Fibroblast of mammary gland (primary cell): ENCODE measurements at places on chromosomes 6 and 20.

- peak; percentile 73 for DNase-seq
These were observed 103.6 kb downstream of the JPH2 start for GRCh38 chr20:44083220-44083933.

DNA sequence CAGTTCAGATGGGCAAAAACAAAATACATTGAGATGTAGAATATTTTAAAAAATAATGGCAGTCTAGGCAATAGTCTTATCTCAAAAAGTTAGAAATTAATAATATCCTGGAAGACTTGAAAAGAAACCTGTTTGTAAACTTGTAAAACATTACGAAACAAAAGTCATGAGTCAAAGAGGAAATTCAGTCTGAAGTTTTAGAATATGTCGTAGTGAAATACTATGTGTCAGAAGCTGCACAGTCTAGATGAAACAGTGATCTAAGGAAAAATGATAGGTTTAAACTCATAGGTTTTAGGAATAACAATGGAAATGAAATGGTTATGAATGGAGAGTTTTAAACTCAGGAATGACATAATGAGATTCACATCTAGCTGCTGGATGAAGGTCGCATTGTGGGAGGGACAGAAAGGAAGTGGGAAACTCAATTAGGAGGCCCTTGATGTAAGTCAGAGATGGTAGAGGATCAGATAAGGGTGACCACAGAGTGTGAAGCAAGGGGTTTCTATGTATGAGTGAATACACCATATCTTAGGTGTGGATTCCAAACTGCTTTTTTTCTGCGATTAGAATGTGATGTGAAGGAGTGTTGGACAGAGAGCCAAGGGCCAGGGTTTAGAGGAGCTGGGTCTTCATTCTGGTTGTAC, 2.8 kb downstream of the SNRPB2 start:
- DNase-seq = peak; percentile 7

DNA sequence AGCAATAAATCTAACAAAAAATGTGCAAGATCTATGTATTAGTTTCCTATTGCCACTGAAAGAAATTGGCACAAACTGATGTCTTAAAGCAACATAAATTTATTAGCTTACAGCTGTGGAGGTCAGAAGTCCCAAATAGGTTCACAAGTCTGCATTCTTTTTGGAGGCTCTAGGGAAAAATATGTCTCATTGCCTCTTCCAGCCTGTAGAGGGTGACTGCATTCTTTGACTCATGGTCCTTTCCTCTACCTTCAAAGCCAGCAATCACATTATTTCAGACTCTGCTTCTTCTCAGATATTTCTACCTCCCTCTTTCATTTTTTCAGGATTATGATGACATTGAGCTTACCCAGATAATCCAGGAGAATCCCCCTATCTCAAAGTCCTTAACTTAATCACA, 1531.1 kb downstream of the KHDRBS2 start:
- no peak for DNase-seq

DNA sequence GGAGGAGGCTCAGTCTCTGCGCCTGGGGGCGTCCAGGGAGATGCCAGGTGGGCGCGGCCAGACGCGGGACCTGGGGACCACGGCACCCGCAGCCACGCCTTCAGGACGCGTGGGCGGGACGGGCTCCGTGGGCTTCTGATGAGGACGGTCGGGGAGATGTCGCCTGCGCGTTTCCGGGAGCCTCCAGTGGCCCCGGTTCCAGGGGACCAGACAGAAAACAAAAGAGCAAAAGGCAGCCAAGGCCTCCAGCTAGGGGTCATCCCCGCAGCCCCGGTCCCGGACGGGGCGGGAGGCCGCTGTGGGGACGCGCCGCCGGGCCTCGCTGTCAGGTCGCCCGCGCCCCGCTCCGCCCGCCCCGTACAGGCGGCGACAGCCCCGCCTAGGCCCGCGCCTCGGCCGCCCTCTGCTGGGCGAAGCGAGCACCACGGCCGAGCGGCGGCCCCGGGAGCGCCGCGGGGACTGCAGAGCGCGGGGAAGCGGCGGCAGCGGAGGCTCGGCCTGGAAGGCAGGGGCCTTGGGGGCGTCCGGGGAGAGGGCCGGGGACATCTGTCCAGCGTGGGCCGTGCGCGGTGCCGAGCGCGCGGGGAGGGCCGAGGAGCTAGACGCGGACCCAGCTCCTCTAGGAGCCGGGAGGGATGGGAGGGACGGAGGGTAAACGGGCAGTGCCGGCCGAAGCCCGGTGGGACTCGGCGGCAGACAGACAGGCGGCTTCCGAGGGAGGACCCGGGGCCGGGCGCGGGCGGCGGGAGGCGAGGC, 48.7 kb downstream of the TMEM242 start:
- peak; percentile 48 for DNase-seq

DNA sequence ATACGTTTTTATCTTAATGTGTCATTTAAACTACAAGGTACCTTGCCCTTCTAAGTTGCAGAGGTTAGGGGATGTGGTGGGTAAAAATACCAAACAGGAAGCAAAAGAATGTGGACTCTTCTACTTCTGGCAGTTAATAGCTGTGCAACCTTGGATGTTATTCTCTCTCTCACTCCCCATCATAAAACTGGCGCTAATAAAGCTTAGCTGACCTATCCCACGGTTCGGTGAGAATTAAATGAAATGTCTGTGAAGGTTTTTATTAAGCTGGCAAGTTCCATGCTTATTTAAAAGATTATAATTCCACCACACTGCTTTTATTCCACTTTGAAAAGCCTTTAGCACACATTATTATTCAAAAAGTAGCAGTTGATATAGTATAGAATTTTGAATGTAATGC, 127.8 kb upstream of the SLC22A23 start:
- DNase-seq = no peak

- DNase-seq = no peak
These were observed 336.9 kb downstream of the CD83 start for GRCh38 chr6:14454473-14454775.

DNA sequence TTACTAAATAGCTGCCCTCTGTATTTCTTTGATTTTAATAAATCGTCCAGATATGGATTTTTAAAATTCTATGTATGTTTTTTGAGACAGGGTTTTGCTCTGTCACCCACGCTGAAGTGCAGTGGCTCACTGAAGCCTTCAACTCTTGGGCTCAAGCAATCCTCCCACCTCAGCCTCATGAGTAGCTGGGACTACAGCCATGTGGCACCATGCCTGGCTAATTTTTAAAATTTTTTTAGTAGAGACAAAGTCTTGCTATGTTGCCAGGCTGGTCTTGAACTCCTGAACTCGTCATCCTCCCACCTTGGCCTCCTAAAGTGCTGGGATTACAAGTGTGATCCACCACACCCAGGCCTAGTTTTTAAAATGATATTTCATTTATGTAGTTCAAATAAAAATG, 47.4 kb upstream of the DDR1 start:
- no peak for DNase-seq

GRCh38 chr20:63968928-63969760, 586 bp downstream of the ZNF512B start:
- no peak for DNase-seq

- peak; percentile 91 for DNase-seq
These were observed 4.5 kb upstream of the SYS1 start for GRCh38 chr20:45358282-45359068.

GRCh38 chr6:2917065-2917464, 14.0 kb upstream of the SERPINB9 start:
- DNase-seq = no peak

- no peak for DNase-seq
These were observed 614.5 kb downstream of the PKHD1 start for GRCh38 chr6:51472745-51473487.

DNA sequence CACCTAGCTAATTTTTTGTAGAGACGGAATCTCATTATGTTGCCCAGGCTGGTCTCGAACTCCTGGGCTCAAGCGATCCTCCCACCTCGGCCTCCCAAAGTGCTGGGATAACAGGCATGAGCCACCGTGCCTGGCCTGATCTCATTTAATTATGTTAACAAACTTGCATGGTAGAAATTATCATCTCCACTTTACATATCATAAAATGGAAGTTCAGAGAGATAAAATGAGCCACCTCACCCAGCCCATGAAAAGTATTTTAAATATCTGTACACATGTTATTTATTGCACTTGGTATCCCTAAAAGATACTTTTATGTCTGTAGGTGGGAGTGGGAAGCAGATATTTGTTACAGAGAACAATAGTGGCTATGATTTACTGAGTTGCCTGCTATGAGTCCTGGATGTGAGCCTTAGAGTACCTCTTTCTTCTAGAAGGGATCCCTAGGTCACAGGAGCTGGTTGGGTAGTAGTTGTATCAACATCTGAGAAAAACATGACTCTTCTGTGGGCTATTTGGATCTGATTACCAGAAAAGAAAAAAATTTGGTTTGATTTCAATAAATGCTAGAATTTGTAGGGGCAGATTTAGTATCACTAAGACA, 52.4 kb upstream of the EIF2S2 start:
- DNase-seq = no peak

DNA sequence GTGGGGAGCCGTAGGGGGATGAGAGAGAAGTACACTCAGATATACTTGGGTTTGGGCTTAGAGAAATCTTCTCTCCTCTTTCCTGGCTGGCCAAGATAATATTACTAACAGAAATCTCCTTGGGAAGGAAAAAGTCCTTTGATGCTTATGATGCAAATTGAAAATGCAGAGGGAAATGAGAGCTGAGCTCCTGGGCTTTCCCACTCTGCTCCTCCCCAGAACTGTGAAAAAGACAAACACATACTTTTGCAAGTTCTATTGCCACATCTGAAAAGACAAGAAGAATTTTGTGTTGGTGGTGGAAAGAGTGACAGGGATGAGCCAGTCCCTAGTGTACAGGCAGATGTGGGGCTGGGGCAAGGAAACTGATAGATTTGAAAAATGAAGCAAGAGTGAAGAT, 185.9 kb downstream of the ANKRD60 start:
- no peak for DNase-seq

GRCh38 chr20:37071481-37071911, 24.3 kb downstream of the RBL1 start:
- DNase-seq = peak; percentile 55

- DNase-seq = no peak
These were observed 208.2 kb upstream of the ZNF217 start for GRCh38 chr20:53801609-53802370.

DNA sequence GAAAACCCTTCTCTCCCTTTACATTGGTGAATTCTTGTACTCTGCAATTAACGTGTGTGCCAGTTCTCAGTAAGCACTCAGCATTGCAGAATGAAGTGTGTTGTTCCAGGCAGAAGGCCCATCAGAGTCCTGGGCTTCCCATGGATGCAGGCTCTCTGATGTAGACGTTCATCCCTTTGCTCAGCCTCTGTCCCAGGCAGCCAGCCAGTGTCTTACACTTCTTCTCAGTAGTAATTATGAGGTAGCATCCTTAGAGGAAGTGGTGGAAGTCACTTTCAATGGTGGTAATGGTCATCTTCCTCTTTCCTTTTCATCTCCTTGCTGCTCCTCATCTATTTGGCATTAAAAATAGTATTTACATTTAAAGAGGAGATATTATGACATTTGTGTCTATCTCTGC, 66.7 kb upstream of the FYN start:
- peak; percentile 36 for DNase-seq

- peak; percentile 5 for DNase-seq
These were observed 291.2 kb upstream of the HS3ST5 start for GRCh38 chr6:114634016-114634415.

DNA sequence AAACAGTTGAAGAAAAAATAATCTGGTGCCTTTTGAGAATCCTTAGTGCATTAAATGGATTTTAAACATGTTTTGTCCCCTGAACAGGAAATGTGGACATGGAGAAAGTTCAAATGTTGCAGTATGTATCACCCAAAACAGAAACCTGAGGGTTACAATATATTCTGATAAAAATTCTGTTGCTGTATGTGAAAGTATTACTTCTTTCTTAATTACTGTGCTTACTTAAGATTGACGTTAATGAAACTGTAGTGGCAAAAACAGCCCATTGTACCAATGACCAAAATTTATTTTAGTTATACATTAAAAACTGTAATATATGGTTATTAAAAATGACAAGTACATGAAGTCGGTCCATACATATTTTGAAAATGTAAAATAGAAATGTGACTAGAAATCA, 100.6 kb downstream of the PRDM1 start:
- no peak for DNase-seq

- DNase-seq = no peak
These were observed 253.8 kb upstream of the CDYL start for GRCh38 chr6:4522453-4522852.

- no peak for DNase-seq
These were observed 45.4 kb upstream of the DTNBP1 start for GRCh38 chr6:15708231-15708630.

GRCh38 chr6:52718550-52718949, 44.7 kb downstream of the GSTA2 start:
- DNase-seq = peak; percentile 41

GRCh38 chr6:297571-298232, 5.4 kb downstream of the DUSP22 start:
- no peak for DNase-seq

GRCh38 chr20:48908656-48909319, 12.7 kb upstream of the ARFGEF2 start:
- no peak for DNase-seq

DNA sequence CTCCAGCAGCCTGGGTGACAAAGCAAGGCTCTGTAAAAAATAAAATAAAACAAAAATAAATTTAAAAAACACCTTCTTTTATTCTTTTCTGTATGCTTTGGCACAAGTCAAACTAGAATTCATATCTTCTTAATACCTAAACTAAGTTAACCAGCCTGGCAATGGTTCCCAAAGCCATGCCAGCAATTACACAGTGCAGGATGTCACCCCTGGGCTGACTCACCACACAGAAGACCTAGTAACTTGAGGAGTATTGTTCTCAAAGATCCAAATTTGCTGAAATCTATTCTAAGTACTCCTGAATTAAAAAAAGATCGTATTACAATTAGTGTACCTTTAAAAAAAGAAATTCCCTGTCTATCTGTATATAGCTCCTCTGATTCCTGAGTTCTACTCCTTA, 162.7 kb upstream of the SGK1 start:
- peak; percentile 59 for DNase-seq

DNA sequence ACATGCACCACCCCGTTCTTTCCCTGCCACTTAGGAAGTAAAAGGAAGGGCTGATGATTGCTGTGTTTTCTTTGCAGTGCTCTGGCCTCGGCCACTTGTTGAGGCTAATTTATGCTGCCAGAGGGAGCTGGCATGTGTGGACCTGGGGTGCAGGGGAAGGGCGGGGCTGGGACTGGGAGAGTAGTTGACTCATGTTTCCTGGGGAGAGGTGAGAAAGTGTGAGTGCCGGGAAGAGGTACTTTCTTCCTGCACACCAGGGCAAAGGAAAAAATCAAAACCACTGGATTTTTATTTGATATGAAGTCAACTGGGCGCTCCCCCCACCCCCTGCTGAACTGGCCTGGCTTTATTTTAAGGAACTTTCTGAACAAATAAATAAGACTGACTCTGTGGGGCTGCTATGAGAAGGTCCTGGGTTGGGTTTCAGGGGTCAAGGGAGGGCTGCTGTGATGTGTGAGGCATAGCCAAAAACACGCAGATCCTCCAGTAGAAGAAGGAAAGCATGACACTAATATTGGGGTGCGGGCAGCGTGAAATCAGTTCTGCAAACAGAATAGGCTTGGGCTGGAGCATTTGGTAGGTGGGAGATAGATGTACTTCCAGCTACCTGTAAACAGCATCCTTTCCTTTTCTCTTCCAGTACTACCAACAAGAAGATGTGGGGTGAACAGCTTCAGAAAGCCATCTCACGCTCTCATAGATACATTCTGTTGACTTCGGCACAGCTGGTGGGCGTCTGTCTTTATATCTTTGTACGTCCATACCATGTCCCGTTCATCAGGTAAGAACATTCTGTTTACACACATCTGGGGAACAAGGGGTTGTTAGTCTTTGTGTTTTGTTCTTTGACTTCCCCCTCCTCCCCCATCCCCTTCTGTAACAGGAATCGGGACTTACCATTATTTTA, 87.5 kb downstream of the SYNJ2 start:
- peak; percentile 61 for DNase-seq
